H9 (cell line): ENCODE measurements at places on chromosomes 2 and 18. TPM values are rescaled to one million over a fixed set of nuclear protein-coding genes. Genes with fewer than 3 reads are reported as not detected.

DNA sequence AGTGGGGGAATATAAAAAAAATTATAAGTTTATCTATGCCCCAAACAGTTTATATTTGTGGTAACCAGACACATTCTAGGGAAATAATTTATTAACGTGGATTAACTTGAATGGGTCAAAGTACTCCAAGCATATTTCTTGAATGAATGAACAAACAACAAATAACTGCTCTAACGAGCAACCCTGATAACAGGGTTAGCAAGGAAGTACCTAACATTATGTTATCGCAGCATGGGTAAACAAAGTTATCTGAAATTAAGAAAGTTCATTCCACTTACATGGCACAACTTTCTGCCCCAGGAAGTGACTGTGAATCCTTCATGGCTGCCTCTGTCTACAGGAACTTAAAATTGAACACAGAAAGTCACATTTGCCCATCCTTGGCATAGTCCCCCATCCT is 812.9 kb upstream of the ACVR2A start:
- no peak for DNase-seq

AKAIN1 gene
- total RNA-seq: not detected in 2 replicates

GRCh38 chr2:15241201-15241600 is 319.9 kb downstream of the NBAS start:
- no peak for DNase-seq

GRCh38 chr2:212494418-212495020 is 44.1 kb downstream of the ERBB4 start:
- DNase-seq: no peak

- no peak for DNase-seq
Measured at GRCh38 chr18:28048612-28049011, 128.3 kb downstream of the CDH2 start.

- DNase-seq: peak; percentile 37
Measured at GRCh38 chr2:229910832-229911412, 10.9 kb downstream of the TRIP12 start.

RABL2A gene
- 11.4 and 12.7 TPM in 2 replicates for total RNA-seq

VWA3B gene
- not detected in 2 replicates for total RNA-seq

UGP2 gene
- 848 and 883 TPM in 2 replicates for total RNA-seq

DNA sequence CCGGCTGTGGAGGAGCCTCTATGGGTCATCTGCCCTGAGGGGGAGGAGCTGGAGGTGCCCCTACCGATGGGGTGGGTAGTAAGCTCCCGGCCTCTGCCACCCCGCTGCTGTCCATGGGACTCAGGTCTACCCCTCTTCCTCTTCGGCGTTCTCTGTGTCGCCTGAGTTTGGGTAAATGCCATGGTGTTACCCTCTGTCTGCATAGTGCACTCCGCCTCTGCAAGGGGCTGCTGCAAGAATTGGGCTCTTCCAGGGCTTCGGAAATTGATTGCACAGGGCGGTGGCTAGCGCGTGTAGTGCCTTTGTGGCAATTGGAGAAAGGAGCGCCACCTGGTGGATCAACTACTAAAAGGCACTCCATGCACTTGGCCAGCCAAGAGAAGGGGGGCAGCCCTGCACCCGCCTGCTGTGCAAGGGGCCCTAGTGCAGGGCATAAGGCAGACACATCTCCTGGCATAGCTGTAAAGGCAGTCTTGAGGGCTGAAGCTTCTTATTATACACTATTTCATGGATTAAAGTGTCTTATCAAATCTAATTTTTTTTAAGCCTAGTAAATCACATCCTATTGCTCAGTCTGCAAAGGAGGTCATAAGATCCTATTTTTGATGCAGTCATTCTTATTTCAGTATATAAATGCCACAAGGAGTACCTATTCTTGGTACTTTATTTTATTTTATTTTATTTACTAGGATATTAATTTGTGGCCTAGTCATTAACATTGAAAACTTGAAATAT is 308.9 kb downstream of the PDE11A start:
- peak; percentile 90 for DNase-seq

HTR2B gene
- total RNA-seq: not detected in 2 replicates

HADHA gene
- 111 and 112 TPM in 2 replicates for total RNA-seq

ADGRF3 gene
- 0.09 and 0.29 TPM in 2 replicates for total RNA-seq

- no peak for DNase-seq
Measured at GRCh38 chr2:61463769-61464475, 7.0 kb downstream of the USP34 start.

DNA sequence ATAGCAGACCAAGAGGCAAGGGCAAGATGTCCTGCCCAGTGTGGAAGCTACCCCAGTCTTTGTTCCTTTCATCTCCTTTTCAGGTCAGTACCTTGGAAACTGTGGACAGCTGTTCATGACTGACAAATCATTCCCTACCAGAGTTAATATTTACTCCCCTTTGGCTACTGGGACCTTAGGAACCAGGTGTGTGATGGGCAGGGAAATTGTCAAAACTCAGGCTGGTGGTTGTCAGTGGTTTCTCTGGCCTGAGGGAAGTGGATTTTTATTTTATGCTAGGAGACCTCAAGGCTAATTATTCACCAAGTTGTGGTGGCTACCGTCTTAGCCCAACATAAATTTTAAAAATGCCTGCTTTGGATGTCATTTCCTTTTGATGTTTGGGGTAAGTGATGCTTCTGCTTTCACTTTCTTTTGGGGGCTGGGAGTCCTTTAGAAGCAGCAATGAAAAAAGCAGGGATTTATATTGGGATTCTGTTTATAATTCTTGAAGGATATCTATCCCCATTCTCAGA is 119.3 kb downstream of the SETBP1 start:
- DNase-seq: no peak

- DNase-seq: no peak
Measured at GRCh38 chr2:172905937-172906811, 169.5 kb upstream of the MAP3K20 start.

ATP8B1 gene
- total RNA-seq: 0.53 and 1.1 TPM in 2 replicates

DNA sequence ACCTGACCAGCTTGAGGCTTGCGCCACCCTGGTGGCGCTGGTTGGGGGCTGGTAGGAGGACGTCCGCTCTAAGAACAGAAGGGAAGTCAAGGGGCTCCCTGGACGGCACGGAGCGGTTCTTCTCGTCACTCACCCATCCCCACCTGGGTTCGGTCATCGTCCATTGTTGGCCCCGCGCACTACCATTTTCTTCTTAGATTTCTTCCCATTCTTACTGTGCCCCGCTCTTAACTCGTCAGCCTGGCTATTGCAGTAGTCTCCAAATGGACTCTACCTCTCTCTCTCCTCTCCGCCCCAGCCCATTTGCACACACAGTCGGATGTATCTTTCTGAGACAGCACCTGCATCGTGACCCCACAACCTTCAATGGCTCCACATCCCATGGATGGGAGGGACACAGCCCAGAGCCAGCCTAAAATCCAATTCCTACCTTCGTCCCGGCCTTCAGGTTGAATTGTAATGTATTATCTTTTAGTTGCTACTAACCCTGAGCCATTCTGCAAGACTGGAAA is 814 bp upstream of the RAB1A start:
- no peak for DNase-seq

DNA sequence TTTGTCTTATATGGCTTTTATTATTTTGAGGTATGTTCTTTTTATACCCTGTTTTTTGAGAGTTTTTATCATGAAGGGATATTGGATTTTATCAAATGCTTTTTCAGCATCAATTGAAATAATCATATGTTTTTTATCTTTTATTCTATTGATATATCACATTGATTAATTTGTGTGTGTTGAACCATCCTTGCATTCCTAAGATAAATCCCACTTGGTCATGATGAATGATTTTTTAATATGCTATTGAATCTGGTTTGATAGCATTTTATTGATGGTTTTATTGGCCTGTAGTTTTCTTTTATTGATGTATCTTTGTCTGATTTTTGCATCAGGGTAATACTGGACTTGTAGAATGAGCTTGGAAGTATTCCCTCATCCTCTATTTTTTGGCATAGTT is 160.3 kb downstream of the PLCL1 start:
- no peak for DNase-seq

GRCh38 chr2:134240061-134240460 is 13.8 kb upstream of the MGAT5 start:
- DNase-seq: no peak

- DNase-seq: peak; percentile 40
Measured at GRCh38 chr18:7784171-7784570, 217.1 kb downstream of the PTPRM start.

DNA sequence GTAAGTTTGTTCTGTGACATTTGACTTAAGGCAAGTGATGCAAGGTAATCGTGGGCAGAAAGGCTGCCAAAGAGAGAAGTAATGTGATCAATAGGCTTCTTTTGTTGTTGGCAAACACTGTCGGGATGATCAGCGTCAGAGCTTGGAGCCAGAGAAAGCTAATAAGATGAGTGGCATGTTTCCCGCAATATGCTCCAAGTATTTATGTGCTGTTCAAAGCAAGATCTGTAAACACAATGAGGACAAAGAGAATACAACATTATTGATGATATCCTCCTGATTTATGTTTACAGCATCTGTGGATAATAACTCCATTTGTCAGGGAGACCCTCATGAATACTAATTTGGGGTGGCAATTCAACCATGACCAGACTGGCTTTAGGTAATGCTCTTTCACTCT is 603.3 kb downstream of the TDRD15 start:
- DNase-seq: no peak

GRCh38 chr2:54741250-54741649 is 17.8 kb downstream of the EML6 start:
- no peak for DNase-seq

DNA sequence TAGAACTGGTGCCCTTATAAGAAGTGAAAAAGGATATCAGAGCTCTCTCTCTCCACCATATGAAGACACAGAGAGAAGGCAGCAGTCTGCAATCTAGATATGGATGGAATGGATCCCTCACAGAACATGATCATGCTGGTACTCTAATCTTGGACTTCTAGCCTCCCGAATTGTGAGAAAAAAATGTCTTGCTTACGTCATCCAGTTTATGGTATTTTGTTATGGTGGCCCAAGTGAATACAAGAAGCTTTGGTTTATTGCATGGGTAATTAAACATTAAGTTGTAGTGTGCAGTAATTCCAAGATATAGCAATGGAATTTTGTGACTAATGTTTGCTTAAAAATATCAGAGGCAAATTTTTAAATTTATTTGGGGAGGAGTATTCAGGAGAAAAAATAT is 1667.4 kb upstream of the SLC39A10 start:
- no peak for DNase-seq

RMDN2 gene
- 2.6 and 2.8 TPM in 2 replicates for total RNA-seq

DNA sequence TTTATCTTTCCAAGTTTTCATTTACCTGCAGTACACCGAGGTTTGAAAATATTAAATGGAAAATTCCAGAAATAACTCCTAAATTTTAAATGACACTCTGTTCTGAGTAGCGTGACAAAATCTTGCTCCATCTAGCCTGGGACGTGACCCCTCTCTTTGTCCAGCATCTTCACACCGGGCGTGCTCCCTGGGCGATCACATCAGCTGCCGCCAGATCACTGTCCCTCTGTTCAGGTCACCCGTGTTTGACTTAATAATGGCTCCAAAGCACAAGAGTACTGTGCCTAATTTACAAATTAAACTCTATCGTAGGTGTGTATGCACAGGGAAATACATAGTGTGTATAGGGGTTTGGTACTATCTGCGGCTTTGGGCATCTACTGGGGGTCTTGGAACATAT is 6.1 kb upstream of the TMEM185B start:
- DNase-seq: no peak

GRCh38 chr2:85718009-85718391 is 23.8 kb downstream of the GNLY start:
- no peak for DNase-seq
